Activated CD4-positive, alpha-beta T cell treated with anti-CD3 and anti-CD28 coated beads for 48 hours (primary cell): ENCODE measurements at places on chromosomes 2 and 18.
A peak's percentile ranks its signal among the peaks of the same experiment; 100 is the strongest.

DNA sequence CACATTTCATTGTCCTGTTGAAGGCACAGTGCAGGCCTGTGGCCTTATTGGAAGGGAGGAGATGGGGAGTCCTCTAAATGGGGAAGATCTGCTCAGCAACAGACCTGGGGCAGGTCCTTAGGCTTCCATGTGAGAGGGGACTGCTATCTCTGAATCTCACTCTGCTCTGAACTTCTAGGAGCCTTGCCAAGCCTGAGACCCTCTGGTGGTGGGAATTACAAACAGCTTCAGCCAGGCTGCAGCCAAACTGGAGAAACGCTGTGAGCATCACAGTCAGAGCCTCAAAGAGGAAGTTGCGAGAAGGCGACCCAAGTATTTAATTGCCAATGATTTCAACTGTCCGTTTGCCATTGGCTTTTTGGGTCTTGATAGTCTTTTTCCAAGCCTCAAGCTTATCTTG lies 66.8 kb upstream of the MC2R start:
- DNase-seq = no peak

- DNase-seq = peak; percentile 40
These were observed 1.0 kb downstream of the EPHA4 start for GRCh38 chr2:221571025-221571550.

DNA sequence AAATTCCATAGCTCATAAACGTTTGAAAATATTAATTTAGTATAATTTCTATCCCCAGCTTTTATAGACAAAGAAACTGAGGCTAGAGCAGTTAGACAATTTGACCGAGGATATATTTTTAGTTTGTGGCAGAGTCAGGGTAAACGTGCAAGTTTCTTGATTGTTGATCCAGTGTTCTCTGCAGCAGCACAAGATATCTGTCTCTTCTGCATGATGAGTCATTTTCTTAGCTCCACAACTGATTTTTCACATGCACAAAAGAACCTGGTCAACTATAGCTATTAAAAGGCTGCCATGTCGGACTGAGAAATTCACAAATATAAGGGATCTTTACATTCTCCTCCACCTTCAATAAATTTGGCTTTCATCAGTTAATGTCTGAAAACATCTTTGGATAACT lies 143.4 kb upstream of the CYP26B1 start:
- DNase-seq = no peak

GRCh38 chr18:13445241-13445897 lies 226.8 kb downstream of the LDLRAD4 start:
- no peak for DNase-seq

DNA sequence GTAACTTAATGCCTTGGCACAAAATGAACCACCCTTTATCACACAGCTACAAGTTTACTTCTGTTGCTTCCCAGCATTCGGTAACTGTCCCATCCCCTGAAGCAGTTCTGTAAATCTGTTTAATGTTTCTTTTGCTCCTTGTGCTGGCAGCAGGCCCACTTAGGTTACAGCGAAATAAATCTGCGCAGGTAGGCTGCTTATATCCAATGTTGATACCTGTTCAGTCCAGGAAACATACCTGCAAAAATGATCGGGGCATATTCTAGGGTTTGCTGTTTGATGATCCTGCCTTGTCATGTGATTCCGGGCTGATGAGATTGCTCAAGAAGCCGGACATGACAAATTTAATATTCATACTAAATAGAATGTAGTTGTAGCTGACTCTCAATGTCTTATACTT lies 23.3 kb downstream of the PELI1 start:
- DNase-seq = no peak

DNA sequence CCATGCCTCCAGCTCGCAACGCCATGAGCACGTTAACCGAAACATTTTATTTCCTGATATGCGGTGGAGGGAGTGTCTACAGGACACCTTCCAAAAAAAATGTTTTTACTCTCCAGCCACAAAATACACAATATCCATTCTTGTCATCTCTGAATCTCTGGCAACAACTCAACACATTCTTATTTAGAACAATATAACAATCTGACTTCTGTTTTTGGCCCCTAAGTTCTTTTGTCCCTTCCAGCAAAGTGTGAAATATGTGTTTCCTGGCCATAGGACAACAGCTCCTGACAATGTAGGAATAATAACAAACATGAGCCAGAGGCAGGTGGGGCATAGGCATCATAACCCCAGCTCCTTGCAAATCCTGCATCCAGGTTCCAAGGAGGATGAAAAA lies 163.0 kb downstream of the DDX1 start:
- no peak for DNase-seq

GRCh38 chr18:59353079-59353680 lies 5.9 kb downstream of the LMAN1 start:
- DNase-seq = no peak
